Stimulated activated naive CD4-positive, alpha-beta T cell treated with Interleukin-2 at 50 U/mL for 16 hours (primary cell): ENCODE measurements at places on chromosomes 12 and 14.

DNA sequence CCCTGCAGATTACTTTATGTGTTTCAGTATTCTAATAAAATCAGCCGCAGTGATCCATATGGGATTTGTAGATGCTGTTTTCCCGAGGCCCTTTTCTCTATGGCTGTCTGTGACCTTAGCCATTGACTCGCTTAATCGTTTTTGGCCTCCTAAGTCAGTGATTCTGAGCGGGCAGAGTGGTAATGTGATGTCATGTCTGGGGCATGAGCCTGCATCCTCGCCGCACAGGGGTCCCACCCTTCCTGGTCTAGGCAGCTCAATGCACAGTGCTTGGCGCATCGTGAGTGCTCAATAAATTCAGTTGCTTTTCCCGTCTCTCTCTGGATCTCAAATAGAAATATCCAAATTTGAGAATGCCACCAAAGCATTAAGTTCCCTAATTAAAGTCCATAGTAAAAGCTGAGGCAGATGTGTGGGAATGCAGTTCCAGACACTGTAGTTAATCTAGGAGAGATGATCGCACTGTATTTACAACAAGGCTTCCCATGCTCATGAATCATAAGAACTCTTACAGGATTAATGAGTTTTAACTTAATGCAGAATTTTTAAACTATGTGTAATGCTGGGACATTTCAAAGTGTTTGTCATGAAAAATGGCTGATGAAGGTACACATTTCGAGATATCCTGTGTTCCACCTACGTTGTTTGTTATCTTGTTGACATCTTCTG lies 29.3 kb downstream of the HMGA2 start:
- no peak for DNase-seq

GRCh38 chr14:37223947-37224474 lies 26.3 kb downstream of the MIPOL1 start:
- no peak for DNase-seq

GRCh38 chr14:101912841-101913240 lies 51.5 kb upstream of the DYNC1H1 start:
- no peak for DNase-seq

DNA sequence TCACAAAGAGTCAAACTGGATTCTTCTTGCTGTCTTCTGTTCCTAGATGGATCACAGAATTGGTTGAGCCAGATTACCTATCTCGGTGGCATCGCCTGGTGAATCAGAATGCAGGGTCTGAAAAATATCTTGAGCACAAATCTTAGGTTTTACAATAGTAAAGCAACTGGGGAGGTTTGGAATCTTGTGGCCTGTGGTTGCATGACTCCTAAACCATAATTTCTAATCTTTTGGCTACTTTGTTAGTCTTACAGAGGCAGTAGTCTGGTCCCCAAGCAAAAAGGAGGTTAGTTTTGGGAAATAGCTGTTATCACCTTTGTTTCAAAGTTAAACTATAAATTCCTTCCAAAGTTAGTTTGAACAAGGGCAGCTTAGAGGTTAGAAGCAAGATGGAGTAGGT lies 1488.5 kb upstream of the FLRT2 start:
- DNase-seq = no peak

DNA sequence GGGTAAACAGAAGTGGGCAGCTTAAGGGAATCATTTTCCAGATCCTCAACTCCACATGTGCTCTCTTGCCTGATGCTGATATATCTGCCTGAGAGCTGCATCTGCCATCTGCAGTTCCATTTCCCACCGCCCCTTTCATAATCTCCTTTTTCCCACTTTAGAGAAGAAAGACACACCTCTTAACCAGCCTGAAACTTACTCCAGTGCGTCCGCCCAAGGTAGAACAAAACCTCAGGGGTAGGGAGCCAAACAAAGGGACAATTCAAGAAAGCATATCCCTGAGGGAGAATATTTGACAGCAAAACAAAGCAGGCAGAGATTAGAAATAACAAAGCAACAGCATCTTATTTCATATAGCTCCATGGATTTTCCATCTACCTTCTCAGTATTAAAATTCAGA lies 4.3 kb downstream of the MDM1 start:
- DNase-seq = no peak

- no peak for DNase-seq
Measured at GRCh38 chr12:11782914-11783420, 133.5 kb downstream of the ETV6 start.
